ENCODE measurements at places on chromosomes 12 and 14. TPM values are rescaled to one million over a fixed set of nuclear protein-coding genes. Genes with fewer than 3 reads are reported as not detected.
A peak's percentile ranks its signal among the peaks of the same experiment; 100 is the strongest.

GRCh38 chr14:65864549-65864948 is 452.0 kb downstream of the FUT8 start:
- no peaks in the 10 kb centered on the region for H3K4me1 ChIP-seq
- no peaks in the 10 kb centered on the region for H3K27me3 ChIP-seq
- H3K27ac ChIP-seq: no peak overlapping the region
- H3K4me3 ChIP-seq: no peak overlapping the region
- H3K36me3 ChIP-seq: no peaks in the 10 kb centered on the region

GRCh38 chr14:73014105-73014504 is 12.8 kb downstream of the ZFYVE1 start:
- no peaks in the 10 kb centered on the region for H3K27me3 ChIP-seq
- no peak for DNase-seq
- H3K27ac ChIP-seq: no peak overlapping the region
- no peak overlapping the region for H3K4me3 ChIP-seq
- H3K4me1 ChIP-seq: no peaks in the 10 kb centered on the region

DNA sequence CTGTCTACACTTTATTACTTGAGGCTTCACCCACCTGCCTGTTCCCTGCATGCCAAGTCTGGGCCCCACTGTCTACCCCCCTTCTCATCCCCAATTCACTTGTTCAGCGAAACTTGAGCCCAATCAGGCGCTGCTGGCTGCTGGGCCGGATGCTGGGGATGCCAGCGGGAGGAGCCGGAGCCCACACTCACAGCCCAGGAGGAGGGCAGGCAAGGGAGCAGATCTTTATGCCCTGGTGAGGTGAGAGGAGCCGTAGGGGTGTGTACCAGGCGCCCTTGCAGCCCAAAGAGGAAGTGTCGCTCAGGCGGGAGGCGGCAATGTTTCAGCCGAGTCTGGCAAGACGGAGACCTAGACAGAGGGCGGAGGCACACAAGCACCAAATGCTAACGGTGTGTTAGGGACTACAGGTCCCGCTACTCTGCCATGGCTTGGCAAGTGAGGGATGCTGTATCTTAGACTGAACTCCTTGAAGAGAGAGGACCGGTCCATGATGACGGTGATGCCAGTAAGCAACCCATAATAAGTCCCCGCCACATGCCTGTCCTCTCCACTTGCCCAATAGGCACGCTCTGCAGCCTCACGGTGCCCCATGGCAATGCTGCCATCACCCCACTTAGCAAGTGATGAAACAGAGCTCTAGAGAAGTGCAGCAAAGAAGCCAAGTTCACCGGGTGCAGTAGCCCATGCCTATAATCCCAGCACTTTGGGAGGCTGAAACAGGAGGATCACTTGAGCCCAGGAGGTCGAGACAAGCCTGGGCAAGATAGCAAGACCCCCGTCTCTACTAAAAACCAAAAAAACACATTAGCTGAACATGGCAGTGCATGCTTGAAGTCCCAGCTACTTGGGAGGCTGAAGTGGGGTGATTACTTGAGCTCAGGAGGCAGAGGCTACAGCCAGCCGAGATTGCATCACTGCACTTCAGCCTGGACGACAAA is 41.6 kb downstream of the LRRC74A start:
- H3K36me3 ChIP-seq: no peaks in the 10 kb centered on the region
- H3K27ac ChIP-seq: no peak overlapping the region

DNA sequence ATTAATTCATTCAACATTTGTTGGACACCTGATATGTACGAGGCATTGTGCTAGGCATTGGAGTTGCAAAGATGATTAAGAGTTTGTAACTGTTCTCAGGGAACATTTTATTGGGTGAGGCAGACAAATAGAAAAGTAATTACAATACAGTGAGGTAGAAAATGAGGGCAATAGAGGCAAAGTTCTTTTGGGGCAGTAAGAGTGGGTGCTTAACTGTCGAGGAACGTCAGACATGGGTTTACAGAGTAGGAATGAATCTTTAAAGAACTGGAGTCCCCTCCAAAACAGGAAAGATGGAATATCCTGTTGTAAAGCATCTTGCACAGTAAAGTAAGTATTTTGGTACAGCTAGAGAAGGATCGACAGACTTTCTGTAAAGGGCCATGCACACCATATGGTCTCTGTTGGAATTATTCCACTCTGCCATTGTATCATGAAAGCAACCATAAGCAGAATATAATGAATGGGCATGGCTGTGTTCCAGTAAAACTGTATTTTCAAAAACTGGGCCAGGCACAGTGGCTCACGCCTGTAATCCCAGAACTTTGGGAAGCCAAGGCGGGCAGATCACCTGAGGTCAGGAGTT is 9.1 kb downstream of the CREBL2 start:
- no peak for DNase-seq
- no peaks in the 10 kb centered on the region for H3K4me1 ChIP-seq
- H3K27me3 ChIP-seq: no peaks in the 10 kb centered on the region

DNA sequence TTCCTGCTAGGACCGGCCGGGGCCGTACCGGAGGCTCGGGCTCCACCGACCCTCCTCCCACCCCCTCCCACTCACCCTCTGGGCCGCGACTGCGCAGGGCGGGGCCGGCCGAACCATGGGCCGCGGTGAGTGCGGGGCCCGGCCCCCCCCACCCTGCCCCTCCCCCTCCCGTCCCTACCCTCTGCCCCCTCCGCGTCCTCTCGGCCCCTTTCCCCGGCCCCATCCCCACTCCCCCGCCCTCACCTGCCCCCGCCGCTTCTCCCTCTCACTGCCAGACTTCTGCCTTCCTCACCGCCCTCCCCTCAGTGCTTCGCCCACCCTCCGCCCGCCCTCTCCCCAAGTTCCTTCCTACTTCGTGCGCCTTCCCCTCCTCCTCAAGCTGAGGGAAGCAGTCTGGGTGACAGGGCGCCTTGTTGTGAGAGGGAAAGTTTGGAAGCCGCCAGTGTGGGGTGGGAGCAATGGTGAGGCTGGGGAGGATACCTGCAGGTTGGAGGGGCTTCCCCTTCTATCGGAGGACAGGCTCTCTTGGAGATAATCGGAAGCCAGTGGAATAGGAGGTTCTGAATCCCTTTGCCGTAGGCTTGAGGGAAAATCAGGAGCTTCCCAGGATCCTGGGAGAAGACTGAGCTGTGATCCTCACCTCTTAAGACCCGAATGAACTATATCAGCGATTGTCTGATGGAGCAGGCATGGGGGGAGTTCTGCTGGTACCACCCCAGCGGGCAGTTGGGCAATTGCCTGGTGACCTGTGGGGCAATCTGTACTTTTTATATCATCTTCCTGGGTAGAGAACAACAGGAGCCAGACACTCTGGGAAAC is 472 bp downstream of the MBD6 start:
- H3K4me3 ChIP-seq: peak overlapping the region; percentile 96
- no peaks in the 10 kb centered on the region for H3K27me3 ChIP-seq
- no peak overlapping the region for H3K27ac ChIP-seq
- H3K4me1 ChIP-seq: peaks cover 3% of the 10 kb centered on the region
- DNase-seq: no peak

DNA sequence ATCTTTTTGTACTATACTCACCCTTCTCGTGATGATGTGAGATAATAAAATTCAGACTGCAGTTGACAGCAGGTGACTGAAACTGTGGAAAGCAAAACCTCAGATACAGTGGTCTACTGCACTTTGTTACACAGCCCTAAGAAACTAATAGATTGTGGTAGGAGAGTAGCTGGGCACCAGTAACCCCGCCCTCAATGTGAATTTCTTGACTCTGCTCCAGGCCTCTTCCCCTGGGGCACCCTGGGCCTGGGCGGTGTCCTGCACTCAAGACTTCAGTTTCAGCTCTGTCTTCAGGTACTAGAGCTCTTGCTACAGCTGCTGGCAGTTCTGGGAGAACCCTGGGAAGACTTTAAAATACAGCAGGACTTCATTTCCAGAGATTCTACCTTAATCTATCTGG is 197.6 kb upstream of the AVPR1A start:
- no peak for DNase-seq
- H3K36me3 ChIP-seq: no peaks in the 10 kb centered on the region
- no peaks in the 10 kb centered on the region for H3K27me3 ChIP-seq
- H3K4me3 ChIP-seq: no peak overlapping the region
- H3K4me1 ChIP-seq: no peaks in the 10 kb centered on the region
- no peak overlapping the region for H3K27ac ChIP-seq

Gene SLCO1B1
- total RNA-seq: 0.09 TPM

Gene ATP5MC2
- 379 TPM for total RNA-seq

Gene FRS2
- total RNA-seq: 33.7 TPM

Gene KRT72
- total RNA-seq: not detected

Gene MANSC1
- 9.1 TPM for total RNA-seq

GRCh38 chr14:92613008-92613658 is 99.6 kb downstream of the RIN3 start:
- no peaks in the 10 kb centered on the region for H3K4me1 ChIP-seq
- no peaks in the 10 kb centered on the region for H3K36me3 ChIP-seq
- no peaks in the 10 kb centered on the region for H3K27me3 ChIP-seq
- DNase-seq: peak; percentile 83
- H3K4me3 ChIP-seq: no peak overlapping the region

DNA sequence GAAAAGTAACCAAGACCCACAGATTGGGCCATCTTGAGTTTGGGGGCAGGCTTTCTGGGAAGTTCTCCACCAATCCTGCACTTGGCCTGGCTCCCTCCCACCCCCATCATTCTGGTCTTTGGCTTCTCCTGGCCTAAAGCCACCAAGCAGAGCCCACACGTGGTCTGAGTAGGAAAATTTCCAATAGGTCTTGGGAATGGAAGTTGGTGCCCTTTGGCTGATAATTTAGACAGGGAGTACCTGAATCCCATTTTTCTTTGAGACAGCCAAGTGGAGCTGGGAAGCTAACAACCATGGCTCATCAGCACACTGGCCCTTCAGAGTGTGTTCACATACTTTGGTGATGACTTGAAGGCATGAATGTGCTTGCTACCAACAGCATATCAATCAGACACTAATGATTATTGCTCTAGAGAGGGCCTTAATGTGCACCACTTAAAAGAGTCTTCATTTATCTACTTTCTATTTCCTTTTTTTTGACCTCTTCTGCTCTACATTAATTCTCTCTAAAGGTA is 156.0 kb downstream of the EGLN3 start:
- no peaks in the 10 kb centered on the region for H3K36me3 ChIP-seq
- no peak overlapping the region for H3K4me3 ChIP-seq
- no peak for DNase-seq
- no peaks in the 10 kb centered on the region for H3K27me3 ChIP-seq
- H3K27ac ChIP-seq: no peak overlapping the region

GRCh38 chr12:123805173-123805572 is 43.1 kb downstream of the DNAH10 start:
- no peak for DNase-seq
- no peak overlapping the region for H3K4me3 ChIP-seq
- H3K36me3 ChIP-seq: no peaks in the 10 kb centered on the region
- no peak overlapping the region for H3K27ac ChIP-seq

GRCh38 chr12:99910342-99910741 is 74.4 kb downstream of the ANKS1B start:
- no peaks in the 10 kb centered on the region for H3K4me1 ChIP-seq
- H3K27ac ChIP-seq: no peak overlapping the region
- no peak for DNase-seq
- no peak overlapping the region for H3K4me3 ChIP-seq

DNA sequence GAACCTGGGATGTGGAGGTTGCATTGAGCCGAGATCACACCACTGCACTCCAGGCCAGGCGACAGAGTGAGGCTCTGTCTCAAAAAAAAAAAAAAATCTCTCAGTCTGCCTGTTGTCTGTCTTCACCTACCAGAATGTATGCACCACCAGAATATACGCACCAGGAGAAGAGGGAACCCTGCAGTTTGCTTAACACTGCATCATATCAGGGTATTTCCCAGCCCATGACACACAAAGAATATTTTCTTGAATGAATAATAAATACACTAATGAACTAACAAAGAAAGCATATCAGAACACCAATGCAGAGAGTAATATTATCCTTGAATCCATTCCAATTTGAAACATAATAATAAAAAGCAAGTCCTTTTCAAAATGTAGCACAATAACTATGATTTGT is 44.2 kb upstream of the FOXN3 start:
- no peak for DNase-seq
- no peaks in the 10 kb centered on the region for H3K36me3 ChIP-seq
- no peaks in the 10 kb centered on the region for H3K27me3 ChIP-seq
- peaks cover 15% of the 10 kb centered on the region for H3K4me1 ChIP-seq

- H3K4me3 ChIP-seq: no peak overlapping the region
- no peak for DNase-seq
- H3K27me3 ChIP-seq: no peaks in the 10 kb centered on the region
- no peak overlapping the region for H3K27ac ChIP-seq
- no peaks in the 10 kb centered on the region for H3K36me3 ChIP-seq
- H3K4me1 ChIP-seq: no peaks in the 10 kb centered on the region
Measured at GRCh38 chr14:60691383-60692113, 32.6 kb downstream of the SIX4 start.

Gene ERP29
- total RNA-seq: 160 TPM

DNA sequence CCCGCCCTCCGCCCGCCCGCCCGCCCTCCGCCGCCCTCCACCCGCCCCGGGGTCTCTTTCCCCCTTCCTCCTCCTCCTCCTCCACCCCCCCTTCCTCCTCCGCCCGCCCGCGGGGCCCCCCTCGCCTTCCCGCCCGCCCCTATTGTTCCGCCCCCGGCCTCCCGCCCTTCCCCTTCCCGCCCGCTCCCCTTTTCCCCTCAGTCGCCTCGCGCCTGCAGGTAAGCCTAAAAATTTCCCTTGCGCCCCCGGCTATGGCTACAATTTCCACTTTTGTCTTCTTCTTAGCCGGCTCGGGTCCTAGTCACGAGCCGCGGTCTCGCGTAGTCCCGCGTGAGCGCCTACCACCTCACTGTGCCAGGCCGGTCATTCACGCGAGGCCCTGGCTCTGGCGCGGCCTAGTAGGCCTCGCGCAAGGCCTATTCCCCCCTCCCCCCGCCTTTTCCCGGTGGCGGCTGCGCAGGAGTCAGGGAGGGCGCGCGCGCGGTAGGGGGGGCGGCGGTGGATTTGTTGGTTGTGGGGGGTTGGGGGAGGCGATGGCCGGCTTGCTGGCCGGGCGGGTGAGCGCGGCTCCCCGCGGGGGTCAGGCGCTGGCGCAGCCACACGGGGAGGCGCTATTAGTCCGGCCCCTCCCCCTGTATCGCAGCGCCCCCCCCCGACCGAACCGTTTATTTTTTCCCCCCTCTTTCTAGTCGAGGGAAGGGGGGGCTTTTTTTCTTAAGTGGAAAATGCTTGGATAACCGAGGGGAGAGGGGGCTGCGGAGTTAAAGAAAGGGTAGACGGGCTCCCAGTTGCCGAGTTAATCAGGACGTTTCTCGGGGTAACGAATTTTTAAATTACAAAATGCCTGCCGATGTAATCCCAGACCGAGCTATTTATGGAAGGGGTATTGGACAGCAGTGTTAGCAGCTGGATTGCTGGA is 516 bp downstream of the PCBP2 start:
- peak overlapping the region; percentile 24 for H3K27ac ChIP-seq
- no peaks in the 10 kb centered on the region for H3K4me1 ChIP-seq
- H3K4me3 ChIP-seq: peak overlapping the region; percentile 97
- peak; percentile 89 for DNase-seq

Gene C14orf39
- 1.8 TPM for total RNA-seq

Gene LRTM2
- not detected for total RNA-seq

DNA sequence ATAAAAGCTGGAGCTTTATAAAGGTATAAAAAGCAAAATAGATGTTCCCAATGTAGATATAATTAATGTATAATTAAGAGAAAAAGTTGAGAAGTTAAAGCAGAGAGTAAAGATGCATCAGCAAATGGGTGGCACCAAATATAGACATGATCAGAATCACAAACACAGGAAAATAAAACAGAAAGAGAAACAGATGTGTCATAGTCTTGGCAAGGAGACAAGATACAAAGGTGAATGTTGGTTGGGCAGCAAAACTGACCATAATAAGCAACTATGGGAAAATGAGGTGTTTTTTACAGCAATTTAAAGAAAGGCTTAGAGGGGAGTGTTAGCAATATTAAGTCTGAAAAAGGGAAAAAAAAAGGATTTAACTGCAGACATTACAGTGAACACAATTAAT is 135.4 kb upstream of the CLEC14A start:
- H3K27me3 ChIP-seq: no peaks in the 10 kb centered on the region
- no peaks in the 10 kb centered on the region for H3K4me1 ChIP-seq
- no peak overlapping the region for H3K27ac ChIP-seq
- H3K4me3 ChIP-seq: no peak overlapping the region
- no peaks in the 10 kb centered on the region for H3K36me3 ChIP-seq
